ENCODE measurements at places on chromosomes 5 and 9.

DNA sequence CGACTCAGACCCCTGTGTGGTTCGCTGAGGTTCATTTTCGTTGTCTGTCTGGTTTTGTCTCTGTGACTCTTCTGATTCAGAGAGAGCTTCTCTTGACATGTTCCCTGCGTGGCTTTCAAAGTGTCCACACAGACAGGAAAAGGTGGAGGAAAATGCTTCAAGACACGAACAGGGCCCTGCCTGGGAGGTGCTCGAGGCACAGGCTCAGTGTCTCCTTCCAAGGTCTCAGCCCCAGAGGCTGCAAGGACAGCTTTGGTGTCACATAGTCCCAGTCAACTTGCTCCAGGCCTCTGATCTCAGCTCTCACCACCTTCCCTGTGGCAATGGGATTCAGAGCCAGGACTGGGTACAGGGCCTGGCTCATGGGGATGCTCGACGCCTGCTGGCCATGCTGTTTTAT, 51.6 kb upstream of the SARDH start:
- no peak for DNase-seq

DNA sequence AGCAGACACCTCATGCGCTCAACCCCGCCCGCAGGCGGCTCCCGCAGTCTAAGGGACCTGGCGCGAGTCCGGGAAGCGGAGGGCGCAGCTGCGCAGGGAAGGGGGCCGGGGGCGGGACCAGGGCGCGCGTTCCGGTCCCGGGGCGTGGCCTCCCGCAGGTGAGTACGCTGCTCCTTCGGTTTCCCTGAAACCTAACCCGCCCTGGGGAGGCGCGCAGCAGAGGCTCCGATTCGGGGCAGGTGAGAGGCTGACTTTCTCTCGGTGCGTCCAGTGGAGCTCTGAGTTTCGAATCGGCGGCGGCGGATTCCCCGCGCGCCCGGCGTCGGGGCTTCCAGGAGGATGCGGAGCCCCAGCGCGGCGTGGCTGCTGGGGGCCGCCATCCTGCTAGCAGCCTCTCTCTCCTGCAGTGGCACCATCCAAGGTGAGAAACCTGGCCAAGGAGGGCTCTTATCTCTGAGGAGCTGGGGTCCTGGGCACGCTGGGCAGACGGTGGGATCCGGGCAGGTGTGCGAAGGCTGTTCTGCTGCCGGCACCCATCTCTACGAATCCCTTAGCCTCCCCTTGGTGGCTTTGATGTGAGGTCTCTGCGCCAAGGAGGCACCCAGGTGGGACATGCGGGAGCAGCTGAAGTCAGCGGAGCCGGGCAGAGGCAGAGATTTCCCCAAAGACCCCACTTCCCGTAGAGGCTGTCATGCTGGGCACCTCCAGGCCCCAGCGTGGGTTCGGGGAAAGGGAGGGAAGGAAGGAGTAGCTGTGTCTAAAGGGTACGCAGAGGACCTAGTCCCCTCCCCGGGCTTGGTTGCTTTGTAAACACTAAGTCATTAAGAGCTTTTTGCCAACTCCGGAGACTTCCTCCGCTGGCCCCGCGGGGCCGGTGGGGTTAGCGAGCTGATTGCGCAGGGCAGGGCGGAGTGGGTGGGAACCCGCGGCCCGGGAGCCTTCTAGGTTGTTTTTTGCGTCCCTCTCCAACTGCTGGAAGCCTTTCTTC, at the start of gene F2RL1:
F2RL1 (plus strand) TSS at position 187 of the 988 bp plus-strand sequence; CDS start at position 340, 153 bp downstream.
- DNase-seq = no peak

GRCh38 chr5:174811438-174811837, 87.1 kb downstream of the MSX2 start:
- DNase-seq = no peak

DNA sequence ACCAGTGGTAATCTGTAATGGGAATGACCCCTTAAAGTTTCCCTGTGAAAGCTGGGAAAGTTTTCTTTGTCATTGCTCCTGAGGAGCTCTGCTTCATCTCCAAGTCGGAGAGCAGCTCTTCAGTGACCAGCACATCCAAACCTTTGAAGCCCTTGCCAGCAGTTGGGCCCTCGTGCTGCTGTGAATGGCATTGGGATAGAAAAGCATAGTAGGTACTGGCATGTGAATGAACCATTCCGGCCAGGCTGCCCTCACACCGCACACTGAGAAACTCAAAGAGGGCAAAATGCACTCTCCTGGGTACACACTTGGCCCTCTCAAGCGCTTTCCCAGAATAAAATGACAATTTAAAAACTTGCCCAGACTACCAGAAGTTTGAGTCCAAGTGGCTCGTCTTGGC, 1135.0 kb upstream of the WWC1 start:
- no peak for DNase-seq

DNA sequence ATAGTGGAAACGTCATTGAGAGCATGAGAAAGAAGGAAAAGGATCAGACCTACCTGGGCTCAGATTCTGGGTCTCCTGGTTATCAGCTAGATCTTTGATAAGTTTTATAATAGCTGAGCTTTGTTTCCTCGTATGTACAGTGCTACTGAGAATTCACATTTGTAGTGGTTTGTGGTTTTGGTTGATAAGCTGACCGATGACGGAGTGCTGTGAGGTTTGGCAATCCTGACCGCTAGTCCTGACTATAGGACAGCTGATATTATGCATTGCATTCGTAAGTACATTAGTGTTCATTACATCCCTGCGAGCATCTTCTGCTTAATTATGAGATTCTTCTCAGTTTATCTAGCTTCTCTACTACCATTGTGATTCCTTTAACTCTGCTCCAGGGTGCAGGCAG, 190.7 kb upstream of the SLC27A6 start:
- DNase-seq = peak; percentile 84

DNA sequence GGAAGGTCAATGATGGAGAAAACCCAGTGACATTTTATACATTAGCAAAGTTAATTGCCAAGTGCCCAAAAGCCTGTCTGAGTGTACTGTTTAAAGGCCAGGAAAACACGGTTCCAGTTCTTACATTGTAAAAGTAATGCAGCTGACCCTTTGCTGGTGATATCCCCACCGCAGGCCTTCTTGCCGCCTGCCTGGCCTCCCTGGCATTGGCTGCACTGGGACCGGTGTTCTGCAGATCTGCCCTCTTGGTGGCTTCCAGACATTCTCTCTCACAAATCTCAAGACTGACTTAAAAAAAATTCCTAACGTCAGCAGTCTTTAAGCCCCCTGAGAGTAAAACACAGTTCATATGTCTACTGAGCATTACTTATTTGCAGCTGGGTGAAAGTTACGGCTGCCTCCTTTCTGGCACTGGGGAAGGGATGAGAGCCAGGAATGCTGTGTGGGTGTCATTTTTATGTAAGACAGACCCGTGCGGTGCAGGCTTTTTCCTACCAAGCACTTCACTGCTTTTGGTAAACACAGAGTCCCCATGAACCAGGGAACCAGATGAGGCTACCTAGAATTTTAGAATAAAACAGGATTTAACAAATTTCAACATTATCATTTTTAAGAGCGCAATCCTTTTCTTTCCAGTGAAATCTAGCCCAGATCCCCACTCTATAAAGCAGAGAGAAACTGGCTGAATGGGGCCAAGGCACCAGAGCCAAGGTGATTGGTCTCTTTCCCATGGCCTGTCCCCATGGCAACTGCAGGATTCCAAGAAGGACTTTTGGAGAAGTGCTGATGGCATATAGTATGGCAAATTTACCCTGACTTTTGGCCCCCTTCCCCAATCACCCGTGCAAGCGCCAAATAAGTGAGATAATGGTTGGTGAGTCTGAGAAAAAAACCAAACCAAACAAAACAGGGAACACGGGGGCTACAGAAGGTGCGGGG, 80.8 kb downstream of the LMNB1 start:
- DNase-seq = no peak

- DNase-seq = no peak
Observed at GRCh38 chr5:39732166-39732565, 307.4 kb upstream of the DAB2 start.

GRCh38 chr9:20016611-20017010, 227.8 kb upstream of the SLC24A2 start:
- no peak for DNase-seq

GRCh38 chr5:175465282-175465681, 13.1 kb upstream of the SFXN1 start:
- no peak for DNase-seq

Data from non-pigmented ciliary epithelial cell (primary cell).